ENCODE measurements at places on chromosomes 6 and 20.

GRCh38 chr6:37818536-37819176 lies 871 bp upstream of the ZFAND3 start:
- peak; percentile 97 for DNase-seq

DNA sequence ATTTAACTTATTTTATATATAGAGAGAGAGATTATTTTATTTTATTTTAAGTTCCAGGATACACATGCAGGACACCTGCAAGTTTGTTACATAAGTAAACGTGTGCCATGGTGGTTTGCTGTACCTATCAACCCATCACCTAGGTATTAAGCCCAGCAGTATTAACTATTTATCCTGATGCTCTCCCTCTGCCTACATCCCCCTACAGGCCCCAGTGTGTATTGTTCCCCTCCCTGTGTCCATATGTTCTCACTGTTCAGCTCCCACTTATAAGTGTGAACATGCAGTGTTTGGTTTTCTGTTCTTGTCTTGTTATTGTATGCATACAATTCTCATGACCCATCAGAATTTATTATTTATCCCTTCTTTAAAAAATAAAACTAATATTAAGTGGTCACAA lies 34.6 kb downstream of the FKBP1C start:
- no peak for DNase-seq

DNA sequence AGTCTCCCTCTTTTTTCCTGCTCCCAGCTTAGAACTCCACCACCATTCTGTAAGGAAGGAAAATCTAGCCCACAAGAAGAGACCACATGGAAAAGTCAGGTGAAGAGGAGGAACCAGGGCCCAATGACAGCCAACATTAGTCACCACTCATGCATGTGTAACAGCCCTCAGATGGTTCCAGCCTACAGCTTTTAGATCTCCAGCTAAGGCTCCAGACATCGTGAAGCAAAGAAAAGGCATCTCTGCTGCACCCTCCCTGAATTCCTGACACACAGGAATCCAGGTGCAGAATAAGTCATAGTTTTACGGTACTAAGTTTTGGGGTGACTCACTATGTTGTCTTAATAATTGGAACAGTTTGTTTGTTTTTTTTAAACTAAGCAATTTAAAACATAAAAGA lies 25.5 kb downstream of the DCDC2 start:
- DNase-seq: no peak

DNA sequence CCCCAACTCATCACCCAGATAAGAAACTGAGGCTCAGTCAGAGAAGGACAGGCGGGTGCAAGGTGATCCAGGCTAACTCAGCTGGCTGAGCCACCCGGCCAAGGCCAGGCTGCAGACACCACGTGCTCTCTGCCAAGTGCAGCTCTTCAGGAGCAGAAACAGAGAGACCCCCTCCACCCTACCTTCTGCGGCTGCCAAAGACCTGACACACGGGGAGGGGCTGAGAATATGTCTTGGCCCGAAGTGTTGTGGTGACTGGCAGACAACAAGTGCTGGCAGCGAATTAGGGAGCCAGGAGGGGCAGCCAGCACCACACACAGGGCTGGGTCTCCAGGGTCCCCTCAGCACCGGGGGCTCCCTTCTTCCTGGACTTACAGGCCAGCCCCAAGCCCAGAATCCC lies 22.5 kb downstream of the PREX1 start:
- no peak for DNase-seq

GRCh38 chr20:39661833-39662232 lies 699.7 kb downstream of the DHX35 start:
- no peak for DNase-seq

DNA sequence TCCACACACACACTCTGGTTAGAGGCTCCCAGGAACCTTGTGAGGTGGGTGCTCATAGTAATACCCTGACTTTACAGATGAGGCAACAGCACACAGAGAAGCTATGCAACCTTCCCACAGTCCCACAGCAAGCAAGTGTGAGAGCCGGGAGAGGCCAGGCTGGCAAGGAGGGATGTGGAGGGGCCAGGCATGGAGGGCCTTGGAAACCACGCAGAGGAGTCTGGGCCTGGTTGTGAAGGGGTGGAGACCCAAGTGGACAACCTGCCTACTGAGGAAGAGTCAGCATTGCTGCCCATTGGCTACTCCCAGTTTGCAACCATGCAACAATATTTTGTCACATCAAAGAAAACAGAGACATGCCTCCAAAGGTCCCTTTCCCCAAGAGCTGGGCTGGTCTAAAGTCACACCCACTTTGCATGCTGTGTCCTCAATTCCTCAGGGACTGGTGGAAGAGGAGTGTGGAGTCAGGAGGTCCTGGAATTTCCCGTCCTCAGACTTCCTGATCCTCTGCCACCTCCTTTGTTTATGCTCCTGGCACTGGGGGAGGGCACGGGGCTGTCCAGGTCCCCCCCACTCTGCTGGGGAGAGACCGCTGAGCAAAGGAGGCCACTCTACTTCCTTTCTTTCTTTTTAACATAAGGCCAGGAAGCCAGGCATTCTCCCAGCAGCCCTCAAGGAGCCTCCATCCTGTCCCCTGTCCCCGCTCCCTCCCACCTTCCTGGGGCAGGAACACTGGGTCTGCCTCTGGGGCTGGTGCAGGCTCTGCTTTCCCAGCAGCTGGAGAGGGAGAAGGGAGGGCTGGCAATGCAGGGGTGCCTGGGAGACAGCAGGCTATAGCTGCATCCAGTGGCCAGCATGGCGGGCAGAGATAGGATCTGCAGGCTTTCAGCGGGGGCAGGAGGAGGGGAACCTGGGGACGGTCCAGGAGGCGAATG lies 68.3 kb downstream of the NOL4L start:
- no peak for DNase-seq
